Kidney (tissue), 22 donors: ENCODE measurements at places on chromosomes 3 and 15. TPM values are rescaled to one million over a fixed set of nuclear protein-coding genes. Genes with fewer than 3 reads are reported as not detected.

The GOLGA6C gene
- not detected for polyA plus RNA-seq

The GRAMD2A gene
- 2.7 TPM for polyA plus RNA-seq

DNA sequence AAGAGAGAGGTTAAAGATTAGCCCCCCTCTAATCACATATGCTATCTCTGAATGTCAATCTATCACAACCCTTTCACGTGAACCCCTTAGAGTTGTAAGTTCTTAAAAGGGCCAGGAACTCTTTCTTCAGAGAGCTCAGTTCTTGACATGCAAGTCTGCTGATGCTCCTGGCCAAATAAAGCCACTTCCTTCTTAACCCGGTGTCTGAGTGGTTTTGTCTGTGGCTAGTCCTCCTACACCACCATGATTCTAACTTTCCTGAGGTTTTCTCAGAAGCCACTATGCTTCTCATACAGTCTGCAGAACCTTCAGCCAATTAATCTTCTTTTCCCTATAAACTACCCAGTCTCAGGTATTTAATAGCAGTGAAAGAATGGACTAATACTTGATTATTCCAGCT lies 231.1 kb upstream of the CNTN6 start:
- no peaks in the 10 kb centered on the region for H3K36me3 ChIP-seq
- H3K27ac ChIP-seq = no peak overlapping the region
- DNase-seq = no peak
- no peaks in the 10 kb centered on the region for H3K27me3 ChIP-seq
- H3K4me3 ChIP-seq = no peak overlapping the region
- no peaks in the 10 kb centered on the region for H3K4me1 ChIP-seq

DNA sequence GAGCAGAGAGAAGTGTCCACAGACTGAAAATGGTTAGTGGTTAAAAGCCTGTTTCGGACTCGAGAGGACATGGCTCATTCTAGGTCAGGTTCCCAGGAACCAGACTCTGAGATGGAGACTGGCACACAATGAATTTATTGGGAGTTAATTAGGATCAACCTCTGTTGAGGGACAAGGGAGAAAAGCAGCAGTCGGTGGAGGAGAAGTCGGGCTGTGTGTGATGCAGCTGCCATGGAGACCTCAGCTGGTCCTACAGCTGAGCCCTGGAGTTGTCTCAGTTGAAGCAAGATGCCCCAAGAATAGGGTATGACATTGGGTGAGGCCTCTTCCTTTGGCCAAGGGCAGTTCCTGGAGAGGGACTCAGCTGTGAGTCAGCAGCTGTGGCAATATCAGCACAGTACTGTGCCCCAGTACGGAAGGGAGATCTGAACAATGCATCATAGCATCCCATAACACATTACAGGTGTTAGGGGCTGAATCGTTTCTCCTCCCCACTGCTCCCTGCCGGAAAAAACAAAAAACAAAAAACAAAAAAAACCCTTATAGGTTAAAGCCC lies 105.4 kb downstream of the ABHD5 start:
- H3K4me3 ChIP-seq = no peak overlapping the region
- no peaks in the 10 kb centered on the region for H3K36me3 ChIP-seq
- H3K4me1 ChIP-seq = no peaks in the 10 kb centered on the region
- no peak overlapping the region for H3K27ac ChIP-seq
- H3K27me3 ChIP-seq = no peaks in the 10 kb centered on the region
- DNase-seq = no peak

DNA sequence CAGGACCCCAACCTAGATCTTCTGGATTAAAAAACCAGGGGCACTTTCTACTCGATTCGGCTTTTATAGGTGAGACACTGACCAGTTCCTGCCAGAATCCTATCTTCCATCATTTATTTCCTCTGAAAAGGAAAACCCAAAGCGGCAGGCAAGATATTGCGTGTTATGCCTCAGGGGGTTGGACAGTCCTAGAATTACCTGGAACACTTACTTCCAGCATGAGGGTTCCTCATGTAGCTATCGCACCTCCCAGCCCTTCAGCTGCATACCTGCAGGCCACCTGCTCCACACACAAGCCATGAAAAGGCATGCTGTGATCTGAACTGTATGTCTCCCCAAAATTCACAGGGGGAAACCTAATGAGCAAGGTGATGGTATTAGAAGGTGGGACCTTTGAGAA lies 58.3 kb upstream of the DLG1 start:
- peaks cover 6% of the 10 kb centered on the region for H3K4me1 ChIP-seq
- H3K27ac ChIP-seq = no peak overlapping the region
- DNase-seq = no peak
- no peaks in the 10 kb centered on the region for H3K27me3 ChIP-seq

The TLR9 gene
- polyA plus RNA-seq = not detected

DNA sequence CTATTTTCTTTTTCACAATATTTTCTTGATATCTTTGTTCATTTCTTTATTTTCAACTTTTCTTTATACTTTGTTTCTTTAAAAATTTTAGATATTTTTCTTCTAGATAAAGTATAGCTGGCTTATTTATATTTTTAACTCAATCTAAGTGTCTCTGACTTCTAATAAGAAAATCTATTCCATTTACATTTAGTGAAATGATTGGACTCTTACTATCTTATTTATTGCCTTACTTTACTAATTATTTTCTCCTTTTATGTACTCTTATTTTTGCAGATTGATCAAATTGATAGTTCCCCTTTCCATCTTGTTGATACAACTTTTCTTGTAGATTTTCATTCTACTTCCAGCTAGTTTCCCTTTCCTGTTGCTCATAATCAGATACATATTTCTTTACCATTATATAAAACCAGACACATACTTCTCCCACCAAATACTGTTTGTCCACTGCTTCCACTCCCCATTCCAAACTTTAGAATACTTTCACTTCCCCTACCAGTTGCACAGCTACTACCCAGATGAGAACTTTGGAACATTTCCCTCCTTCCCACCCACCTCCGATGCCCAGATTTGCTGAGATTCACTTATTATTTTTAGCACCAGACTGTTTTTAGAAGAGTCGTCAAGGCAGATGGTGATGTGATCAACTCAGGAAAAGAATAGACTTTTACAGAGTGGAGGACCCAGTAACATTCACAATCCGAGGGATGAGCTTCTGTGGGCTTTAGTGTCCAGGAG lies 151.5 kb downstream of the LIPC start:
- no peak overlapping the region for H3K27ac ChIP-seq
- DNase-seq = no peak

- no peak for DNase-seq
- no peaks in the 10 kb centered on the region for H3K27me3 ChIP-seq
- no peak overlapping the region for H3K27ac ChIP-seq
- no peak overlapping the region for H3K4me3 ChIP-seq
- H3K4me1 ChIP-seq = no peaks in the 10 kb centered on the region
- H3K36me3 ChIP-seq = peaks cover 15% of the 10 kb centered on the region
Measured at GRCh38 chr15:90924375-90924774, 8.0 kb downstream of the HDDC3 start.
